ENCODE measurements at places on chromosomes 3 and 15. TPM values are rescaled to one million over a fixed set of nuclear protein-coding genes. Genes with fewer than 3 reads are reported as not detected.

DNA sequence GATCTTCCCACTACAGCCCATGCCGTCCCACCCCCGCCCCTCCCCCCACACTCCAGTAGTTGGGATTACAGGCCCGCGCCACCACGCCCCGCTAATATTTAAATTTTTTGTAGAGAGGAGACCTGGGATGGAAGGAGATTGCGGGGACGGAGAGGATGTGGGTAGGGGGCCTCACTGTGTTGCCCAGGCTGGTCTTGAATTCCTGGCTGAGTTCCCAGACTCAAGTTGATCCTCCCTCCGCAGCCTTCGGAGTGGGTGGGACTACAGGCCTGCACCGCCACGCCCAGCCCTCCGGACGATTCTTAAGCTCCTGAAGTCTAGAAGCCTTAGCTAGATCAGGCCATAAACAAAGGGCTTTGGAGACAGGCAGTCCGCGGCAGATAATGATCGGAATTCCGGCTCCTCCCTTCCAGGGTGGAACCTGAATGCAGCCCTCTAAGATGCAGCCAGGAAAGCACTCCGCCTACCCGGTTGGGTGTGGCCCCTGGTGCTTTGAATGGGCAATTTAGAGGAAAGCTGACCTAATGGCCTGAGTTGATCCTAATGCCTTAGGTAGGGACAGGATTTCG, at the start of gene DPPA2:
TSS of gene DPPA2 (minus strand) at position 356 of the 569 bp plus-strand sequence. CDS start 1,975 bp downstream, outside the sequence.
- DNase-seq = no peak

- DNase-seq = no peak
These were observed 67.1 kb downstream of the FEM1B start for GRCh38 chr15:68344600-68344999.

- no peak for DNase-seq
These were observed 37.1 kb upstream of the APEH start for GRCh38 chr3:49636883-49637609.

GRCh38 chr3:156260331-156260730, 140.0 kb downstream of the KCNAB1 start:
- no peak for DNase-seq

GPR176 gene
- total RNA-seq = 0.13 TPM

CHP1 gene
- 43.2 TPM for total RNA-seq

DNA sequence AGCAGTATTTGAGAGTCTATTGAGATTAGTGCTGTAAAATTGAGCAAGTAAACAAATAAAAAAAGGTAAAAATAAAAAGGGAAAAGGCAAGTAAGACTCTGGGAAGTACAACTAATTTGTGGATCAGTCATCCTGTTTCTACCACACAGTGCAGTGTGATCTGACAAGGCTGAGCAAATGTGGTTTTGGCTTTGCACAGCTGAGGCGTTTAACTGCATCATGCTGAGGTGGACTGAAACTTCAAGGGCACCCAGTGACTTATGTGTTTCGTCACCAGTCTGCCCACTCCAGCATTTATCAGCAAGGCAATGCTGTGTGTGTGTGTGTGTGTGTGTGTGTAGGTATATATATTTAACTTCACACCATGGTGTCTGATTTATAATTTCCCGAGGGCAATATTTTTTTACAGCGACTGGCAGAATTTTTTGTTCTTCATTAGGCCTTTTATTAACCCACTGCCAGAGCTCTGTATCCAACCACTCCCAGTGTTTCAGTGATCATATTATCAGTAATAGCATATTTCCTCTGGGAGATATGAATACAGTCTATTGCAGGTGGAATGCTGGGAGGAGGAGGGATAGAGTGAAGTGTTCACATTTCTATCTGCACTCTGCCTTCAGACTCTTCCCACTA, 131.5 kb upstream of the SATB1 start:
- peak; percentile 54 for DNase-seq

- no peak for DNase-seq
These were observed 20.2 kb downstream of the CCR1 start for GRCh38 chr3:46187876-46188275.

DNA sequence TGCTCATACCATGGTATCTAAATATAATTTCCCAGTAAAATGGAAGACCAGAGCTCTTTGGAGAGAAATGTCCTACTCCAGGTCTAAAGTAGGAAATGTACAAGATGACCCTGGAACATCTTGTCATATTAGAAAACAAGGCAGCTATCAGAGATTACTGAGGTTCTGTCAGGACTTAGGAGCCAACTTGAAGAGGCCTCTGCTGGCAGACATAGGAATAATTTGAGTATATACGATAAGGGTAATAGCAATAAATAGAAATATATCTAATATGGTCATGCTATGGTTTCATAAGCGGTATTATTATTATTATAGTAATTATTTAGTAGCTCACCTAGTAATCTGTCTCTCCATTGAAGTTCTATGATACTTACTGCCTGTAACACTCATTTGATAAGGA, 224.2 kb downstream of the SOX2 start:
- DNase-seq = no peak

MYD88 gene
- total RNA-seq = 35.7 TPM

DNA sequence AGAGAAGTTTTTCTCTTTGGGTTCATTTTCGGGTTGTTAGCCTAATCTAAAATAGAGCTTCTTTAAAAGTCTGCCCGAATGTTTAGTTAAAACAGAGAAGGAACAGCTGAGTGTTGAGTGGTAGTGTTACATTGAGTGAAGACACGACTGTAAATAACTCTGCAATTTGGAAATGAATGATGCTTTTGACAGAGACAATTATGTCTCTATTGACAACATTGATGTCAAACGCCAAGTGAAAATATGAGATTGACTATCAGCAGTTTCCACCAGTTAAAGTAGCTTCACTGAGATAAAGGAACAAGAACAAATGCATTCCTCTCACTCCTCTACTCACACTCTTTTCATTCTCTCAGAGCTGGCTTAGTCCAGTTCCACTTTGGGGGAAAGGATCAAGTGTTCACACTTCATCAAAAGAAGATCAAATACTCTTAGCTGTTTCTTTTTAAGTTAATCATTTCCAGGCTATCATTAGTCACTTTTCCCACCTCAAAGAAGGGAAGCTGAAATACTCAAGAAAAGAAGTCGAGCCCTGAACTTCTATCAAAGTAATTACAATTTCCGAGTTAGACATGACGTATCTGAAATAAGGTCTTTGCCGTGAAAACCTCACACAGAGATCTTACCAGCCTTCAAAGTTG, 399.1 kb upstream of the DPH6 start:
- no peak for DNase-seq

TSEN2 gene
- total RNA-seq = 38.8 TPM

- DNase-seq = no peak
These were observed 32.4 kb upstream of the TKT start for GRCh38 chr3:53288214-53288613.

LTK gene
- 0.23 TPM for total RNA-seq

DNA sequence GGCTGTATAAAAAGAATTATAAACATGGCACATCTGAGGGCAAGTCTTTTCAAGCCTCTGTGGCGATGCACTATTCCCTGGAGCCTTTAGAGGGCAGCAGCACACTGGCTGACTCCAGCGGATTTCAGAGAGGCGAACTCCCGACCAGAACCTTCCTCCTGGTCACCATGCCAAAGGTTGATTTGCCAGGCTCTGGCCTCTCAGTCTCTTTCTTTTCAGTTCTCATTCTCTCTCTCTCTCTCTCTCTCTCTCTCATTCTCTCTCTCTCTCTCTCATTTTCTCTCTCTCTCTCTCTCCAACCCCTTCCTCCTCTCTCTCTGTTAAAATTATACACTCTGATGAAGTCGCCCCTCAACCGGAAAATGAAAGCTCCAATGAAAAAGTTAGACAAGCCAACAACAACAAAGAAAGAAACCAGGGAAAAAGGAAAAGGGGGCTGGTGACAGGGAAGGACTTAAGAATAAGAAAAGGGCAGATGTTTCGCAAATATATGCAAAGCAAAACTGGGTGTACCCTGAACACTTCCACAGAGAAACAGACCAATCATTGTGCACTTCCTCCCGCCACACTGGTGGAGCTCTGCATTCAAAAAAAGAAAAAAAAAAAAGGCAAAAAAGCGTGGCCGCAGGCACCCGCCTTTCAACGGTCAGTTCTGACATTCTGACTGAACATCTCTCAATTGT, 90.2 kb downstream of the TIGIT start:
- peak; percentile 56 for DNase-seq

All from activated T-cell treated with anti-CD3 and anti-CD28 coated beads, Interleukin-2, amount 50 U/mL, for 4 hours (primary cell).